ENCODE measurements at places on chromosomes 6 and 20.

DNA sequence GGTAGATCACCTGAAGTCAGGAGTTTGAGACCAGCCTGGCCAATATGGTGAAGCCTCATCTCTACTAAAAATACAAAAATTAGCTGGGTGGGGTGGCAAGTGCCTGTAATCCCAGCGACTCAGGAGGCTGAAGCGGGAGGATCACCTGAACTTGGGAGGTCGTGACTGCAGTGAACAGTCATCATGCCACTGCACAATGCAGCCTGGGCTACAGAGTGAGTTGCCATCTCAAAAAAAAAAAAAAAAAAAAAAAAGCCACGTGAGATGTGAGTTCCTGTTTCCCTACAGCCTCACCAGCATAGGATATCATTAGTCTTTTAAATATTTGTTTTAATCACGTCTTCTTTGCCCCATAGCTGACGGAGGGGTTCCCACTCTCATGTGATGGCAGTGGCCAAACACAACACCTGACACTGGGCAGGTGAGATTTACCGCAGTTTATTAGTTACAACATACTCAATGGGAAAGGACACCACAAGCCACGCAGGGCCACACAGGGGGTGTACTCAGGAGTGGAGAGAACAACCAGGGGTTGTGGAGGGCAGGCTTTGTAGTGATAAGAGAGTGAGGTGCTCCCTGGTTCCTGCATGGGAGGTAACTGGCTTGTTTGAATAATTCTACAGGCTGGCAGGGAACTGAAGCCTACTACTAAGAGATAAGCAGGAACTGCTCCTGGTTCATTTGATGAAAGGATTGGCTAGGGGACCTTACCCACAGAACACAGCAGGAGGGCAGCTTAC, 4.6 kb upstream of the LZTS3 start:
- DNase-seq: no peak

DNA sequence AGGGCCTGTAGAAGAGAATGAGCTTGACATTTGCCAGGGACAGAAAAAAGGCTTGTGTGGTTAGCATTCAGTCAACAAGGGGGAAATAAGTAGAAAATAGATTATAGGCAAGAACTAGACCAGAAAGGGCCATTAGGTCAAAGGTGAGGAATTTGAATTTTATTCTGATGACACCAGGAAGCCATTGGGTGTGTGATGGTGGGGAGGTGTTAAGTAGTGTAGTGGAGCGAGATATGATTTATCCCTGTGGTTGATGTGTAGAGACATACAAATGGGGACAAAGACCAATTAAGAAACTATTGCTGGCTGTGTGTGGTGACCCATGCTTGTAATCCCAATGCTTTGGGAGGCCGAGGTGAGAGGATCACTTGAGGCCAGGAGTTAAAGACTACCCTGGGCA, 11.0 kb downstream of the DSTN start:
- no peak for DNase-seq

- DNase-seq: no peak
Observed at GRCh38 chr20:57313230-57313629, 16.4 kb upstream of the SPO11 start.

DNA sequence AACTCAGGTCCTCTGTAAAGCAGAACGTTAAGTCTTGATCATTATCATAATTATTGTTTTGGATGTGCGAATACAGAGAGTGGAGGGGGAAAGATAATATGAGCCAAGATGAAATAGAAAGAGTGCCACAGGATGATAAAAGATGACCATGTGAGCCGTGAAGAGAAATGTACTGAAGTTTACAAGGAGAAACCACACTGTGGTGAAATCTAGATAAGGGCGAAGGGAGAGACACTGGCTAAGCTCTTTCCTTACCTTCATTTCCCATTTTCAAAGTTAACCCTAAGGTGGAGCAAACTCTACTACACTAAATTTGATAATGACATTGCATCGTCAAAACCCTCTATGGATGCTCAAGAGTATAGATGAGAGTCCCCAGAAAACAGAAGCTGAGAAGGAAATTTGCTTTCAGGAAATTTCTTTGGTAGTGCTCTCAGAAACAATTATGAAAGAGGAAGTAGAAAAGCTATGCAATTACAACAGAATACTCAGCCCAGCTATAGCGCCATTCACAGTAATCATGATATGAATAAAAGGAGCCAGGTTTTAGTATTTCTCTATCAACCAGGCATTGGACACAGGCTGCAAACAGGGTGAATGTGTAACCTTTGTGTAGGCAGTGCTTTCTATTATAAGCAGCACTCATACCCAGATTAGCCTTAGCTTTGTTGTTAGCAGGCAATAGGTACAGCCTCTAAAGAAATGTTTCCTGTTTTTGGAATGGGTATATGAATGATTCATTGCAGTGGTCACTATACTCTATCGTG, 1080.7 kb downstream of the GRIK2 start:
- DNase-seq: no peak

Data from kidney glomerular epithelial cell (primary cell).